ENCODE measurements at places on chromosomes 5 and 9.

DNA sequence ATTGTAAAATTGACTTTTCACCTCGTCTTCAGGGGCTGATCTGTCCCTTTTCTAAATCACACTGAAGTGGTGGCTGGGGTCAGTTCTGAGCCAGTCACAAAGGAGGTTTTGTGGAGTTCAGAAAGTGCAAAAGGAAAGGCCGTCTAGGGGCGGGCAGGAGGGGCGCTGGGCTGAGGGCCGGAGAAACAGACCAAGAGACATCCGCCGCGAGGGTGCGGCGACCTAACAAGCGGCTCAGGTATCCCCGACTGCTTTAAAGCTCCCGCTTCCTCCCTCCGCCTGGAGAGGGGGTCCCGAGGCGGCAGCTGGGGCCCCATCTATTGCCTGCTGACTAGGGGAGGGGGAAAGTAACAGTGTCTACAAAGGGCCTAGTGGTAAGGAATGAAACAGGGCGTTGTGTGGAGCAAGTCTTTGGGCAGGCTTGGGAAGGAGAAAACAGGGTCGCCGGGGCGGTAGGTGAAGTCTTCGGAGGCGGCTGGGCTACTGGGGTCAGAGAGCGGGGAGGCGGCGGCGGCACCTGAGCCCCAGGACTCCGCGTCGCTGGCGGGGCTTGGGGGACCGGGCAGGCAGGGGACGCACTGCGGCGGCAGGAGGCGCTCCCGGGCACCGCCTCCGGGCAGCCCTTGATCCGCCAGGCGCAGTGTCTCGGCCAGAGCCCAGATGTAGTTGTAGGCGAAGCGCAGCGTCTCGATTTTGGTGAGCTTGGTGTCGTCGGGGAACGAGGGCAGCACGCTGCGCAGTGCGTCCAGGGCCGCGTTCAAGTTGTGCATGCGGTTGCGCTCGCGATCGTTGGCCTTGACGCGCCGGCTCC lies 950 bp downstream of the NEUROG1 start:
- no peak for DNase-seq

GRCh38 chr5:13606051-13606450 lies 338.4 kb downstream of the DNAH5 start:
- DNase-seq: no peak

GRCh38 chr5:75538211-75538610 lies 26.5 kb downstream of the POLK start:
- no peak for DNase-seq

GRCh38 chr5:142110046-142110531 lies 1.5 kb downstream of the NDFIP1 start:
- DNase-seq: no peak

DNA sequence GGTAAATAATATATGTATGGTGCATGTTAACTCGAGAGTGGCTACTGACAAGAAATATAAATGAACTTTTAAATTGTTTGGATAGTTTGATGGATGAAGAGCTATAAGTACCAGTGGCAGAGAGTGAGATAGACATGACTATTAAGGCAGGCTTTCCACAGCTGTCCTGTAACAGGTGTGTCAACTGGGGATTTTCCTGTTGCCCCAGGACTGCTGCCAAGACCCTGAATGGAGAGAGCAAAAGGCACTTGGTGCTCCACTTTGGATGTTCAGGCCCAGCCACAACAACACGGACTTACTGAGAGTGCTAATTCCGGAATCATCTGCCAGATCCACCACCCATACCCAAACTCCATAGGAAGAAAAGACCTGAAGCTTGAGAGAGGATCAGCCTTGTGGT lies 215.1 kb downstream of the SEC61B start:
- no peak for DNase-seq

GRCh38 chr5:74579215-74579614 lies 61.3 kb downstream of the ENC1 start:
- no peak for DNase-seq

DNA sequence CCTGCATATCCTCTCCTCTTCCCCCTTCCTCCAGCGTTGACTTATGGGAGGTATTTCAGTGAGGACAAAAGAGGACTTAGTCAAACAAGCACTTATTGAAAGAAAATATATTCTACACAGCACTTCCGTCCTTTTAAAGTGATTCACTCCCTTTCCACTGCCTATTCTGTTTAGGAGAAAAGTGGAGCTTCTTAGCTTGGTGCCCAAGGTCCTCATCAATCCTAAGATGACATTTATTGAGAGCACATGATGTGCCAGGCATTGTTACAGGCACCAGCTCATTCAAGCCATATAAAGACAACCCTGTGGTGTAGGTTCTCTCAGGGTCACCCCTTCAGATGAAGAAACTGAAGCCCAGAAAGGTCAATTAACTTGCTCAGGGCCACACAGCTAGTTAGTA lies 95.9 kb downstream of the KCNIP1 start:
- no peak for DNase-seq

GRCh38 chr9:95103281-95103771 lies 214.2 kb downstream of the FANCC start:
- DNase-seq: no peak

DNA sequence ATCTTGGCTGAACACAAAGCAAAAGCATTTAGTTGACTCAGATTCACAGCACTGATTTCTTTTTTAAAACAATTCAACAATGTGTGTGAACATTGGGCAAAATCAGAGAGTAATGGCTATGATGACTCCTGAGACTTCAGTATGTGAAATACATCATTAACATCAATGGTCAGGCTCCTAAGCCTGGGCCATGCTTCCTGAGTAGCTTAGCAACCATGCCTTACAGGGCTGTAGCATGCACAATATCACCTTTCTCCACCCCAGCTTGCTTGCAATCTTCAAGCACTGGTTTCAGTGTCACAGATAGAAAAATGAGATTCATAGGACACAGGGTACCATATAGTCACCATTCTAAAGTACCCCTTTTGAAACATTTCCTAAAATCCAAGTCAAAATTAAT lies 41.3 kb downstream of the MACROH2A1 start:
- DNase-seq: no peak

GRCh38 chr5:148583421-148583965 lies 70.8 kb downstream of the HTR4 start:
- DNase-seq: no peak

DNA sequence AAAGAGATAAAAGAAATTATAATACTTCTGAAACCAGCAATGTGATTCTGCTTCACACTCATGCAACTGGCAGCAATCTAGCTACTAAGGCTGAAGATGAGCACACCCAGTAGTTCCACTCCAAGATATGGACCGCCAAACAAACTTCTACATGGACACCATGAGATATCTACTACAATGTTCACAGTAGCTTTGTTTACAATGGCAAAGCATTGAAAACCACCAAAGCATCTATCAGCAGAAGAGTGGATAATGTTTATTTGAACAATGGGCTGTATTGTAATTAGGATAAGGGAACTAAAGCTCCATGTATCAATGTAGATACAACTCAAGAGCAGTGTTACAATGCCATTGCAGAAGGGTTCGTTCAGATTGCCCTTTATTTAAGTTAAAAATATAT lies 91.2 kb upstream of the ERBIN start:
- no peak for DNase-seq

DNA sequence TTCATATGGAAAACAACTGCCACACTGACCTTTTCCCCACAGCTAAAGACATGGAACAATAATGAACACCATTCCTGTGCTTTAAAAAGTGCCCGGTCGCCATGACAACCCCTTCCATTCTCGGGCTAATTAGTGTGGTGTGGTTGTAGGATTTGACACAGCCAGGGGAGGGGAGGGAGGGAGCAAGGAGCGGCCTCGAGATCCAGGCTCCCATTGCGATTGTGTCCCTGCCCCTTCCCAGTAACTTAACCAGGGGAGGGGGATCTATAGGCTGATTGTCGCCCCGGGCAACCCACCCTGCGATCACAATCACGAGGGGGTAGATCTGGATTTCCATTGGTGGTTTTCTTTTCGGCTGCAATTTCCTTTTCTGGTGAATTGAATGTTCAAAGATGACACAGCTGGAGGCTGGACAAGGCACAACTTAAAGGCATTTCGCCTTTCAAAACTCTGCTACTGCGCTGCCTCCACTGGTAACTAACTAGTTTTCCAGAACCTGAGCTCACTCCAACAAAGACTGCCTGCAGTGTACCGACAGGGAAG lies 96.7 kb upstream of the RETREG1 start:
- DNase-seq: no peak

DNA sequence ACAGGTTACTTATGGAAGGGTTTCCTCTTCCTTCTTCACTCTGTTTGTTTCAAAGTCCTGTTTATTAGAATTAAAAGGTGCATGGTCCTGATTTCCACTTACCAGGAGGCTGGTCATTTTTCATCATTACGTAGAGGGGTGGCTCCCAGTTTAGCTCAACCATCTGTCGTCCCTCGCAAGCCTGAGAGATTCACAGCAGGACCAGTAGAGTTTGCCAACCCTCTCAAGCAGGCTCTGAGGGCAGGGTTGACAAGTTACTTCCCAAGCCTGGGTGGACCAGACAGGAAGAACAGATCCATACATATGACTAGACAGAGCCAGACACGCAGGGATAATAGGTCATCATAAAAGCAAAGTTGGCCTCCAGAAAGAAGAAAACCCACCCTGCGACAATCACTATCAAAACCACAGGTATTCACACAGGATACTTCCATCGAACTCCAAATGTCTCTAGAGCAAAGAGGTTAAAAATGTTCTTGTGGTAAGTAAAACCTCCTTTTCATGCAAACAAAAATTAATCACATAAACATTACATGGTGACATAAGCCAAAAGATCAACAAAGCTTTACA lies 151.9 kb downstream of the ELAVL2 start:
- DNase-seq: no peak

DNA sequence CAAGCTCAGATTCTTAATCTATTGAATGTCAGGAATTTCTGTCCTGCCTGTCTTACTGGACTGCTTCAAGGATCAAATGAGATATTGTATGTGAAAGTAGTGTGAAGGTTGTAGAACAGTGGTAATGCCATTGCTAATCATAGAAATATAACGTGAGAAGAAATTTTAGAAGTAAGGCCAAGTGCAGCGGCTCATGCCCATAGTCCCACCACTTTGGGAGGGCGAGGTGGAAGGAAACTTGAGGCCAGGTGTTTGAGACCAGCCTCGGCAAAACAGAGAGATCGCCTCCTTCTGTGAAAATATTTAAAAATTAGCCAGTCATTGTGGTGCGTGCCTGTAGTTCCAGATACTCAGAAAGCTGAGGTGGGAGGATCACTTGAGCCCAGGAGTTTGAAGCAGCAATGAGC lies 5.1 kb upstream of the HSPA5 start:
- DNase-seq: no peak

DNA sequence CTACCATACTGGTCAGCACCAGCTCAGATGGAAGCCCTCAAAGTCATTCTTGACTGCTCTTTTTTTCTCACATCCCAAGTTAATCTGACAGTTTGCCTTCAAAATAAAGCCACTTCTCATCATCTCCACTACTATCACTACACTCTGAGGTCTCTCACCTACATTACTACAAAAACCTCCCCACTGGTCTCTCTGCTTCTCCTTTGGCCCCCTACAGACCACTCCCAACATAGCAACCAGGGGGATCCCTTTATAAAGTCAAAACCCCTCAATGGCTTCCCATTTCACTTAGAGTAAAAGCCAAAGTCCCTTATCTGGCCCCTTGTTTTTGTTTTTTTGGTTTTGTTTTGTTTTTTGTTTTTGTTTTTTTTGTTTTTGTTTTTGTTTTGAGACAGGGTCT lies 4.6 kb downstream of the ARAP3 start:
- peak; percentile 17 for DNase-seq

- no peak for DNase-seq
These were observed 238.5 kb upstream of the PIK3R1 start for GRCh38 chr5:67976891-67977601.

DNA sequence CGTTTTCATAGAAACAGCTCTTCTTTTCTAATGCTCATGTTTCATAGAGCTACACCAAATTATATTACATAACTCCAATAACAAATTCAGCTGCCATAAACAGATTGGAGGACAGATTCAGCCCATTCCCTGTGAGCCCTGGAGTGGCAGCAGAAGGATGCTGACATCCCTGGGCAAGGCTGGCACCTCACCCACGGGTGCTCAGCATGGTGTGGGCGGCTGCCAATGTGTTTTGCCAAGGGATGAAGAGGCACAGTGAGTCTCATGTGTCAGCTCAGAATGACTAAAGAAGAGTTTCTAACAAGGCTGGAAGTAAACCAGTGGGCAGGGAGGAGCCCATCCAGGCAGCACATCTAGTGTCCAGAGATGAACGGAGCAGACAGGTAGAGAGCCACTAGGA lies 127.1 kb upstream of the ICE1 start:
- no peak for DNase-seq

DNA sequence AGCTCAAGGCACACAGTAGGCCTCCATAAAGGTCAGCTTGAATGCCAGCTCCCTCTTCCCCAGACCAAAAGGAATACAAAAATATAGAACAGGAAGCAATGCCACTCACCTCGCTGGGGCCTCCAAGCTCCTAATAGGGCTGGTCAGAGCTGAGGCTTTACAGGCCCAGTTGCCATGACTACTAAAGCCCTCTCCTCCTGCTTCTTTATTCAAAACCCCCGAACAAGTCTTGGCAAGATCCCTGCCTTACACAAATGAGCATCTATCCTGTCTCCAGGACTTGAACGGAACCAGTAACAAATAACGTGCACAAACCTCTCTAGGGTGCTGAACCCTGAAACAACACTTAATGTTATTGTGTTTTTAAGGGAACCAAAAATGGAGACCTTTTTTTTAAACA lies 136.3 kb downstream of the SIL1 start:
- peak; percentile 53 for DNase-seq

- DNase-seq: no peak
These were observed 47.9 kb downstream of the TMEM252 start for GRCh38 chr9:68492806-68493205.

DNA sequence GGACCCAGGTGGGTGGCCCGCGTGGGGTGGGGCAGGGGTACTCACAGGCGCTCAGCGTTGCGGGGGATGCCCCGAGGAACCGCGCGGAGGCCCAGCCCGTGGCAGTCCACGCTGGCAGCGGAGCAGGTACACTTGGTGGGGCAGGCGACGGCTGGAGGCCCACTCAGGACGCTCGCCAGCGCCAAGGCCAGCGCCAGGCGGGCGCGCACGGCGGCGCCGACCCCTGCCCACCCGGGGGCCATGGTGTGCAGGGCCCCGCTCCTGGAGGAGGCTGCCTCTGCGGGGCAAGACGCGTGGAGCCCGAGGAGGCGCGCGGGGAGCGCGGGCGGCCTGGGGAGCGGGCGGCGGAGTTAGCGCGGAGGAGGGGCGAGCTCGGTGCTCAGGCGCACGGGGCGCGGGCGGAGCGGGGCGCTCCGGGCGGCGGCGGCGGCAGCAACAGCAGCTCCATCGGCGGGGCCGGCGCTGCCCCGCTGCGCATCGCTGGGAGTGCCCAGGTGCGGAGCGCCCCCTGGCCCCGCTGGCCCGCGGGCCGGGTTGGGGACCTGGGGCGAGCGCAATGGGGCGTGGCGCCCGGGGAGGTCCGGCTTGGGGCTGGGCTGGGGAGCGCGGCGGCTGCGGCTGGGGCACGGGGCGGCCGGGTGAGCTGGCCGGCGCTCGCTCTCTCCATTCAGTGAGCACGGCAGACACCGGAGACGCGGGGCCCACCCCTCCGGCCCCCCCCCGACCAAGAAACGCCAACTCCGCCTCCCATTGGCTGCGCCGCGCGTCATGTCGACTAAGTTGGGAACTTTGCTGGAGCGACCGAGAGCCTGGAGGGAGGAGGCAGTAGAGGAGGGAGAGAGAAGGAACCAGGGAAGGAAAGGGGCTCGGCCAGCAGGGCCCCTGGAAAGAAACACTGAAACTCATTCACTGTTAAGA lies at the start of gene SLIT3:
TSS of gene SLIT3 (minus strand) at position 672 of the 918 bp plus-strand sequence. CDS start at position 242, 430 bp downstream.
- no peak for DNase-seq
